Stimulated activated CD4-positive, alpha-beta T cell treated with anti-CD3 and anti-CD28 coated beads, Interleukin-12 subunit alpha, Interleukin-12 subunit beta, amount 100 ng/mL, for 48 hours (primary cell): ENCODE measurements at places on chromosomes 4 and X.

GRCh38 chrX:148363471-148364235 lies 136.8 kb upstream of the AFF2 start:
- DNase-seq = no peak

- no peak for DNase-seq
Measured at GRCh38 chr4:38065176-38065575, 105.0 kb downstream of the PTTG2 start.

DNA sequence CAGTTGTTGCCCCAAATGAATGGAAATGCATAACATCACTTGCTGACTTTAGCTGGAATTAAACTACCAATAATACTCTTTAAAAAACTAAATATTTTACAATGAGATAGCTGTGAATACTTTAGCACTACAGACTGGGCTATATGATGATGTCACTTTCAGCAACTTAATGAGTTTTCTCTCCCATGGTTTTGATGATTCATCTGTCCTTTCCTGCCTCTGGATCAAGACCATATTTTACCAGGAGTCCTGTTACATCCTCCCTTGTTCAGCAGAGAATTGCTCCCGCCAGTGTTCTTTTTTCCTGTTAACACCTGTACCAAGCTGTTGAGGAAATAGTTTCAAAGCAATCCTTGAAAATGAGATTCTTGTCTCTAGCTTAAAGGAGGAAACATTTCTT lies 543.0 kb downstream of the SPRY1 start:
- DNase-seq = no peak

- no peak for DNase-seq
Measured at GRCh38 chr4:1333256-1333655, 13.8 kb upstream of the UVSSA start.

- no peak for DNase-seq
Measured at GRCh38 chr4:108991551-108992328, 228.9 kb upstream of the ETNPPL start.

DNA sequence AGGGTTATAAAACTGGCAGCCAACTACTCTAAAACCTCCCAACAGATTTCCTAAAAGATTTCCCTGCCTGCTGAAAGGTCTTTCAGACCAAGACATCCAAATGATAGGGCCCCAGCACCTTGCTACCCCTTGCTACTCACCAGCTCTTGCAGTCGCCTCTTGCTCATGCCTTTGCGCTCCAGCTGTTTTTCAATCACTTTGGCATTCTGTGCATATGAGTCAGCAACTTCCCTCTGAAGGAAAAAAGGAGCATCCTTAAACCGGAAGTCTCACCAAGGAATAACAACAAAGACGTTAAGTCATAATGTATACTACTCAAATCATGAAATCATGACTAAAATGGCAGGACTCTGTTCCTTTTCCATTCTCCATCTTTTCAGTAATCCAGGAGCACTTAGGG lies 24.0 kb downstream of the STEEP1 start:
- DNase-seq = no peak

DNA sequence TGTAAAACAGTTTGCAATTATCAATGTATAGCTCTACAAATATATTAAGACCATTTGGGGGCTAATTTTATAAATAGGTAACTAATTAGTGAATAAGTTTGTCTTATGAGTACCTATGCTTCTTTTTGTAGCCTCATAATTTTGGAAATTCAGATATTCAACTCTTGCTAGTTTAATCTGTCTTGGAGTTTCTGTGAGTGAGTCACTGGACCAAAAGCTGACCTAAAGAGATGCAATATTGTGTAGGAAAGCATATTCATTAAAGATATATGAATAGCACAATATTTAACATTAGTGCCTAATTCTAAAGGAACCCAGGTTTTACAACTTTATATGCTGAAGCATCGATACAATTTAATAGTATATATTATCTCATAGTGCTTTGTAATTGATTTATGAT lies 161.3 kb upstream of the PCDH18 start:
- no peak for DNase-seq

GRCh38 chr4:139279760-139280620 lies at the start of gene MGARP:
Gene MGARP, minus strand, starts transcription at chr4:139280225. Its CDS starts 67 bp downstream, at chr4:139280158.
- peak; percentile 8 for DNase-seq

- no peak for DNase-seq
Measured at GRCh38 chrX:11050013-11050412, 61.1 kb upstream of the HCCS start.

DNA sequence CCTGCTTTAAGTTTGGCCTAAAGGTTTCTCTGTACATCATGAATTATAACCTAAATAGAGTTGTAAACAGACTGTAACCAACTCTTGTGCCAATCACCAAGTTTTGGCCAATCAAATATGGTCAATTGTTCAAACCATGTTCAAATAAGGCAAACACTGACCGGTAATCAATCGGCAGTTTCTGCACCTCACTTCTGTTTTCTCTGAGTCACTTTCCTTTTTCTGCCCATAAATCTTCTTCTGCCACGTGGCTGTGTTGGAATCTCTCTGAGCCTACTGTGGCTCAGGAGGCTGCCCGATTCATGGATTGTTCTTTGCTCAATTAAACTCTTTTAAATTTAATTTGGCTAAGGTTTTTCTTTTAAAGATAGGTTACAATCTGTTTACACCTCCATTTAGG lies 16.5 kb upstream of the ENPP6 start:
- no peak for DNase-seq

DNA sequence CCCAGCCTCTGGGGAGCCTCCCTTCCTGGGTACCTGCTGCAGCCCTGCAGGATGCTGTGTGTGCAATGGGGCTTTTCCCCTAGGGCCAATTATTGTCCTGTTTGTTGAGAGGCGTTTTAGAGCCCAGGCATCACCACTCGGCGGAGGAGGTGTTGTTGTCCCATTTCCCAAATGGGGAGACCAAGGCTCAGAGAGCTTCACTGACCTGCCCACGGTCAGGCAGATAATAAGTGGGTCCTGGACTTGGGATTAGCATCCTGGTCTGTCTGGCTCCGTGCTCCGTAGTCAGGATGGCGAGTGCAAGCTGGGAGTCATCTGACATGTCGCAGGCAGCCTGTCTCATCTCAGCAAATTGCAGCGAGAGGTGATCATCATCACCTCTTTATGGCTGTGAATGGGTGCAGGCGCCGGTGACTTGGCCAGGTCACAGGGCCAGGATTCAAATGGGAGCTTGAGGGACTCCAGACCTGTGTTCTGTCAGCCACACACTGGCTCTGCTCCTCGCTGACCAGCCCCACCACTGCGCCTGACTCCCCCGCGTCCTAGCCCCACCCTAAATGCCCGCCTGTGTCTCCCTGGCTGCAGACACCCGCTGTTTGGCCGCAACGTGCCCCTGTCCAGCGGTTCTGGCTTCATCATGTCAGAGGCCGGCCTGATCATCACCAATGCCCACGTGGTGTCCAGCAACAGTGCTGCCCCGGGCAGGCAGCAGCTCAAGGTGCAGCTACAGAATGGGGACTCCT lies 16.6 kb downstream of the HTRA3 start:
- DNase-seq = no peak

- DNase-seq = no peak
Measured at GRCh38 chr4:147094238-147094637, 148.6 kb upstream of the TTC29 start.

DNA sequence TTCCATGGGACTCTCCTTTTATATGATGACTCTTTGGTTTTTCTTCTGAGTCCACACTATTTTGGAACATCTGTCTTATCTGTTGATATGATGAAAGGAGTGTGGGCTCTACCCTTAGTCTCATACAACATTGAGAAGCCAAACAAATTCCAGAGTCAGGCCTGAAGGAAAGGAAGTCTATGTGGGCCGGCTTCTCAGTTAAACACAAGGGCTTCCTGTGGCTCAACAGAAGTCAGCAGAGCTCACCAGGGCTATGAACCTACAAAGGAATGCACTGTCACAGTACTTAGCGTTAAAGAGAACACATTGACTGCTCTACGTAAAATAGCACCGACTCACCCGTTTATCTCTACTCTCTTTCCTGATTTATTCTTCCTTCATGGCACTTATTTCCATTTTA lies 641.0 kb upstream of the FRG1 start:
- no peak for DNase-seq

DNA sequence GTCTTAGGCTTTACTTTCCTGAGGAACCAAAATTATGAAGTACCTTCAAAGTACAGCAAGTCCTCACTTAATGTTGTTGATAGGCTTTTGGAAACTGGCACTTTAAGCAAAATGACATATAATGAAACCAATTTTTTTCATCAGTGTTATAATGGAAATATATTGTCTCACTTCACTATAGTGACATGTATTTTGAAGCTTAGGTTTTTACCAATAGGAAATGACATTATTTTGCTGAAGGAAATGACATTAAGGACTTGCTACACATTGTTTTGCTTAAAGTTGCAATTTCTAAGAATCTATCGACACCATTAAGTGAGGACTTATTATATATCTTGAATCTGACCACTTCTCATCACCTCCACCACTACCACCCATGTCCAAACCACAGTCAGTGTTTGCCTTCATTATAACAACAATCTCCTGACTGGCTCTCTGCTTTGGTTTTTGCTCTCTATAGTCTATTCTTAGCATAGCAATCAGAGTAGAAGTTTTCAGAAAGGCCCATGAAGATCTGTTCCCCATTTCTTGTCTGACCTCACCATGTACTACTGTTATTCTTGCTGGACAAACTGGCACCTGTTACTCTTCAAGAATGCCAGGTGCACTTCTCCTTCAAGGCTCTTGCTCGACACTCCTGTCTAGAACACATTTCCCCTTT lies 311.2 kb downstream of the BMPR1B start:
- no peak for DNase-seq

DNA sequence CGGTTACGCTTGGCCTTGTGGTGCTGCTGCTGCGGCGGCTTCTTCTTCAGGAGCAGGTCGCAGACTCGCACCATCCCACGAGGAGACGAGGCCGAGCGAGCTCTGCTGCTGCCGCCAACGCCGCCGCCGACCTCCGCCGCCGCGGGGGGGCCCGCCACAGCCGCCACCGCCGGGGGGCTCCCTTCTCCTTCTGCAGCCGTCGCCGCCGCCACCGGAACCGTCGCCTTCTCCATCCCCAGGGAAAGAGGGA lies 237 bp downstream of the ANKRD17 start:
- no peak for DNase-seq

- no peak for DNase-seq
Measured at GRCh38 chr4:151193414-151193813, 83.5 kb upstream of the PRSS48 start.

GRCh38 chrX:19156186-19156585 lies 33.9 kb upstream of the ADGRG2 start:
- no peak for DNase-seq

GRCh38 chr4:135357091-135357490 lies 1155.5 kb upstream of the PABPC4L start:
- no peak for DNase-seq

DNA sequence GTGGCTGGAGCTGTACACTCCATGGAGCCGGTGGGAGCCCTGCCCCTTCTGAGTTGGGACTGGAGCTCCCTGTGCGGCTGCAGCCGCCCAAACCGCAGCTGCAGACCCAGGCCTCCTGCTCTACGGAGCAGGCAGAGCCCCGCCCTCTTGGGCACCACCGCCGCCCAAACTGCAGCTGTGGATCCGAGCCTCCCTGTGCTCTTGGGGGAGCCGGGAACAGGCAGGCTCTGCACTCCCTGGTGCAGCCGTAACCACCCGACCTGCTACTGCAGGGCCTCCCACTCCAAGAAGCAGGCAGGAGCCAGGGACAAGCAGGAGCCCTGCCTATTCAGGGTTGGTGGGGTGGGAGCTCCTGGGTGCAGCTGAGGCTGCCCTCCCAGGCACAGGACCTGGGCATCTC lies 237.5 kb upstream of the ATP6AP2 start:
- no peak for DNase-seq

DNA sequence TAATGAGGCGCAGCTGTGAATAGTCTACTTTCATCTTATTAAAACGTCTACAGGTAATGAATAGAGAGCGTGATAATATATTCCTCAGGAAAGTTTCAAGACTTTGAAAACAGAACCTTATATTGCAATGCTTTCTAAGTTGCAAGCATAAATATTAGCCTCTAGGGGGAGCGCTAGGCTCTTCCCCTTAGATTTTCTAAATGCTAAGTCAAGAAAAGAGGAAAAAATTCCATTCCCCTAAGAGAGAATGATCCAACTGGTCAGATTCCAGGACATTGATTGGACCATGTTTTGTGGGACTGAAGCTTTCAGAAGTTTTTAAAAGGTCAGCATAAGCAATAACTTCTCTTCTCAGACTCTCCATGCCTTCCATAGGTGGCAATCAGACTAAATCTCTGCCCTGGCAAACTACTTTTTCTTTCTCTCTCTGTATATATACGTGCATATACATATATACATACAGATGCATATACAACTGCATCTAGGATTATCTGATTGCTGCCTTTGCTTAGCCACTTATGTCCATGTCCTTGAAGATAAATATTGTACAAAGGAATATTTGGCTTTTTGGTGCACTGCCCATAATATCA lies 492.9 kb downstream of the INPP4B start:
- DNase-seq = no peak

- peak; percentile 87 for DNase-seq
Measured at GRCh38 chrX:77910108-77910840, at the start of gene ATP7A. Gene ATP7A, plus strand, starts transcription at chrX:77910693. Its CDS starts 60,949 bp downstream, at chrX:77971642.

DNA sequence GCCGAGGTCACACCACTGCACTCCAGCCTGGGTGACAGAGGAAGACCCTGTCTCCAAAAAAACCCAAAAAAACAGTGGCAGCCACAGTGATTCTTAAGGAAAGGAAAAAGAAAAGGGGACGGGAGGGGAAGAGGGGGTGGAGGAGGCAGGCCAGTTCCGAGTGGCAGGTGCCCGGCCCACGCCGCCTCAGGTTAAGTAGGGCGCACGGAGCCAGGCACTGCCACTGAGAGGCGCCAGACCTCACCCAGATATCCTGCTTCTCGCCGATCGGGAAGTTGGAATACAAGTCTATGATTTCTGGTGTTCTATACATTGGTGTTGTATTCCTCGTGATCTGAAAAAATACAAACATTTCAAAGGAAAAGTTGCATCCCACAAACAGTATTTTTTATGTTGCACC lies 35.9 kb downstream of the GAK start:
- no peak for DNase-seq

DNA sequence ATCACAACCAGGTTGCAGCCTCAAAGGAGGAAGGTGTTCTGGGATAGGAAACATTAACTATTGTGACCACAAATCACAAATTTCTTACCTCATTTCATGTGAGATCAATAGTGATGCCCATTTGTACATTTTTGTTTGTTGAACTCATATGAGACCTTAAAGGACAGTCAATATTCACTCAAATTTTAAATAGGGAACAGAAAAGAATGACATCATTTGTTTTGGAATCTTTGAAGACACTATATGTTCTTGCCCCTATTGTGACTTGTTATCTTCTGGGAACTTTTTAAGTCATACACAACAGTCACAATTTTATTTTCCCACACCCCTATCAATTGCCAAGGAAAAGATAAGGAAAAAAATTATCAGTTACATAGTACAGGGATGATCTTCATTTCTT lies 346.5 kb downstream of the ARAP2 start:
- no peak for DNase-seq

- DNase-seq = no peak
Measured at GRCh38 chr4:79049840-79050540, 110.8 kb upstream of the PAQR3 start.
